ENCODE measurements at places on chromosomes 6 and 20. TPM values are rescaled to one million over a fixed set of nuclear protein-coding genes. Genes with fewer than 3 reads are reported as not detected.
A peak's percentile ranks its signal among the peaks of the same experiment; 100 is the strongest.

DNA sequence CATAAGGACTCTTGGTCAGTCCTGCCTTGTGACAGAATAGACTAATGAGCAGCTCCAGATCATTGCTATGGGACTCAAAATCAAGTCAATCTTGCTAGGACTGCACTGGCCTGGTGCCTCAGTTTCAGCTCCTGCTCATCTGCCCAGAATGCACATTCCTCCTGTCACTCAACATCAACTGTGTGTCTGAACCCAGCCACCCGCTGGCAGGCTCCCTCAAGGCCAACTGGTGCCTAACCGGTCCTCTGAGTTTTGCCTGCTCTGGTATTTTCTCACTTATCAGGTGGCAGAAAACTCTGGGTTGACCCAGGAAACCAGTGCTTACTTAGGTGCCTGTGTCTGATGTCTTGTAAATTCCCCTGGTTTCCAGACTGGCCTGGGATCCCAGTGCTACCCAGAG is 297.7 kb downstream of the DHX35 start:
- no peaks in the 10 kb centered on the region for H3K36me3 ChIP-seq
- H3K27me3 ChIP-seq = no peaks in the 10 kb centered on the region
- no peak overlapping the region for H3K27ac ChIP-seq

GRCh38 chr6:145292066-145292465 is 443.3 kb downstream of the EPM2A start:
- no peak overlapping the region for H3K27ac ChIP-seq
- H3K4me1 ChIP-seq = no peaks in the 10 kb centered on the region
- H3K4me3 ChIP-seq = no peak overlapping the region
- no peak for DNase-seq
- no peaks in the 10 kb centered on the region for H3K27me3 ChIP-seq

- DNase-seq = no peak
- no peaks in the 10 kb centered on the region for H3K27me3 ChIP-seq
- H3K36me3 ChIP-seq = no peaks in the 10 kb centered on the region
Observed at GRCh38 chr6:161543684-161544309, 269.9 kb upstream of the AGPAT4 start.

The NHSL1 gene
- total RNA-seq = 72.4 TPM

The ADGRB3 gene
- total RNA-seq = 0.42 TPM

GRCh38 chr6:160013987-160014868 is 45.3 kb downstream of the IGF2R start:
- no peak overlapping the region for H3K4me3 ChIP-seq
- no peak for DNase-seq
- H3K27me3 ChIP-seq = no peaks in the 10 kb centered on the region
- H3K36me3 ChIP-seq = peaks cover 40% of the 10 kb centered on the region
- peaks cover 9% of the 10 kb centered on the region for H3K4me1 ChIP-seq

GRCh38 chr6:12610862-12611261 is 105.7 kb upstream of the PHACTR1 start:
- no peaks in the 10 kb centered on the region for H3K27me3 ChIP-seq
- DNase-seq = no peak
- H3K36me3 ChIP-seq = no peaks in the 10 kb centered on the region
- no peak overlapping the region for H3K27ac ChIP-seq
- H3K4me1 ChIP-seq = peaks cover 11% of the 10 kb centered on the region

DNA sequence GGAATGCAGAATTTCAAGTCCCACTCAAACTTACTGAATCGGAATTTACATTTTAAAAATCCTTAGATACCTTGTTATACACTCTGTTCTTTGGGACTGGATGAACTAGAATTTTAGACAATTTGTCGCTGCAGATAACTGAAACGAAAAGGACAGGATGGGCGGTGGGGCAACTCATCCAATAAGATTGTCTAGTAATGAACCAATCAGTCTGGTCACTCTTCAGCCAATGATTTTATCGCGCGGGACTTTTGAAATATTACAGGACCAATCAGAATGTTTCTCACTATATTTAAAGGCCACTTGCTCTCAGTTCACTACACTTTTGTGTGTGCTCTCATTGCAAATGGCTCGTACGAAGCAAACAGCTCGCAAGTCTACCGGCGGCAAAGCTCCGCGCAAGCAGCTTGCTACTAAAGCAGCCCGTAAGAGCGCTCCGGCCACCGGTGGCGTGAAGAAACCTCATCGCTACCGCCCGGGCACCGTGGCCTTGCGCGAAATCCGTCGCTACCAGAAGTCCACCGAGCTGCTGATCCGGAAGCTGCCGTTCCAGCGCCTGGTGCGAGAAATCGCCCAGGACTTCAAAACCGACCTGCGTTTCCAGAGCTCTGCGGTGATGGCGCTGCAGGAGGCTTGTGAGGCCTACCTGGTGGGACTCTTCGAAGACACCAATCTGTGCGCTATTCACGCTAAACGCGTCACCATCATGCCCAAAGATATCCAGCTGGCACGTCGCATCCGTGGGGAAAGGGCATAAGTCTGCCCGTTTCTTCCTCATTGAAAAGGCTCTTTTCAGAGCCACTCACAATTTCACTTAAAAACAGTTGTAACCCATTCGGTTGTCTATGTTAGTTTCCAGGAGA is 41.9 kb upstream of the HFE start:
- H3K4me1 ChIP-seq = peaks cover 15% of the 10 kb centered on the region
- H3K4me3 ChIP-seq = peak overlapping the region; percentile 55
- no peak for DNase-seq
- peak overlapping the region; percentile 85 for H3K27ac ChIP-seq
- H3K36me3 ChIP-seq = no peaks in the 10 kb centered on the region

The SAMD3 gene
- 3.5 TPM for total RNA-seq

The UBE2C gene
- total RNA-seq = 23.0 TPM

- no peak for DNase-seq
- peaks cover 7% of the 10 kb centered on the region for H3K27me3 ChIP-seq
- H3K4me1 ChIP-seq = peaks cover 10% of the 10 kb centered on the region
- H3K27ac ChIP-seq = no peak overlapping the region
Observed at GRCh38 chr20:46997187-46997586, 102.5 kb downstream of the EYA2 start.

DNA sequence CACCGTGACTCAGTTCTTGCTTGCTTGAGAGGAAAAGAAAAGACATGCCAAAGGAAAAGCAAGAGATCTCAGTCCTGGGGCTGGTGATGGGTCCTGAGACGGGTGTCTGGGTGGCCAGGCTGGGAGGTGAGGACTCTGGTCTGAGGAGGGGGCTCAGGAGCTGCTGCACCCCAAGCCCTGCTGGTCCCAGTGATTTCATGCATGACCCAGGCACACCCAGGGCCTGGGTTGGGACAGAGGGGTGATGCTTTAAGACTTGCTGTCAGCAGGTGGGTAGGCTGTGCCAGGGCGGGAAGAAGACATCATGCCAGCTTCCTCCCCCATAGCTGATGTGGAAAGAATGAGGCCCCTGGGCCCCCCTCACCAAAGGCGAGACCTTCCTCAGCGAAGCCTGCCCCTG is 65.1 kb upstream of the PMEPA1 start:
- H3K36me3 ChIP-seq = no peaks in the 10 kb centered on the region
- peak; percentile 68 for DNase-seq
- no peak overlapping the region for H3K27ac ChIP-seq
- peaks cover 7% of the 10 kb centered on the region for H3K27me3 ChIP-seq

DNA sequence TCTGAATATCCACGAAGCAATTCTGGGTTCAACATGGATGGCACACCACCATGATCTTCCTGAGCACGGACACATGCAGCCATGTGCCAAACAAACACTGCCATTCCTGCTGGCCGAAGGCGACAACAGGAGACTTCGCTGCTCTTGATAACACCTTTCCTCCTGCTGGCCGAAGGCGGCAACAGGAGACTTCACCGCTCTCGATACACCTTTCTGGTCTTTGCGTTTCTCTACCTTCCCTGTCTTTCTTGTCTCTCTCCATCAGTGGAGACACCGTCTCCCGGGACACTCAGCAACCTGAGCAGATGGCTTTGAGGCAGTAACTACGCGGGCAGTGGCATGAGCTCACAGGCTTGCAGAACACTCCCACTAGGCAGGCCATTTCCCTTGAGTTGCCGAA is 54.9 kb upstream of the MPC1 start:
- no peak overlapping the region for H3K27ac ChIP-seq
- H3K4me1 ChIP-seq = peaks cover 12% of the 10 kb centered on the region
- H3K36me3 ChIP-seq = peaks cover 3% of the 10 kb centered on the region
- DNase-seq = no peak
- H3K27me3 ChIP-seq = no peaks in the 10 kb centered on the region

The ECT2L gene
- not detected for total RNA-seq

The DEFB113 gene
- total RNA-seq = not detected

- no peak overlapping the region for H3K27ac ChIP-seq
- H3K4me1 ChIP-seq = no peaks in the 10 kb centered on the region
- H3K27me3 ChIP-seq = no peaks in the 10 kb centered on the region
Observed at GRCh38 chr6:127841811-127842210, 59.0 kb downstream of the THEMIS start.

GRCh38 chr6:1552296-1552761 is 57.4 kb upstream of the FOXC1 start:
- DNase-seq = no peak
- peaks cover 14% of the 10 kb centered on the region for H3K4me1 ChIP-seq

DNA sequence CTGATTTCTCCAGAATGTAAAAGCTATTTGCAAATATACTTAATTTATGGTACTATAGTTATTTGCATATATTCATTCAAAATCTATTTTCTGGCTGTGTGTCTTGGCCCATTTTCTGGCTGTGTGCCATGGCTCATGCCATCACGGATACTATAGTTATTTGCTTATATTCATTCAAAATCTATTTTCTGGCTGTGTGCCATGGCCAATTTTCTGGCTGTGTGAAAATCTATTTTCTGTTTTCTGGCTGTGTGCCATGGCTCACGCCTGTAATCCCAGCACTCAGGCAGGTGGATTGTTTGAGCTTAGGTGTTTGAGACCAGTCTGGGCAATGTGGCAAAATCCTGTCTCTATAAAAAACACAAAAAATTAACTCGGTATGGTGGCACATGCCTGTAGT is 28.9 kb upstream of the RIPK1 start:
- H3K27me3 ChIP-seq = no peaks in the 10 kb centered on the region
- H3K36me3 ChIP-seq = no peaks in the 10 kb centered on the region
- no peak overlapping the region for H3K4me3 ChIP-seq

GRCh38 chr6:167285077-167285770 is 5.9 kb upstream of the UNC93A start:
- H3K27me3 ChIP-seq = no peaks in the 10 kb centered on the region
- H3K4me3 ChIP-seq = no peak overlapping the region
- no peak for DNase-seq
- no peak overlapping the region for H3K27ac ChIP-seq

GRCh38 chr6:3353213-3353903 is 94.6 kb downstream of the PSMG4 start:
- no peak overlapping the region for H3K4me3 ChIP-seq
- no peaks in the 10 kb centered on the region for H3K36me3 ChIP-seq
- peaks cover 41% of the 10 kb centered on the region for H3K4me1 ChIP-seq
- H3K27ac ChIP-seq = no peak overlapping the region
- DNase-seq = no peak

The GRM4 gene
- total RNA-seq = not detected

DNA sequence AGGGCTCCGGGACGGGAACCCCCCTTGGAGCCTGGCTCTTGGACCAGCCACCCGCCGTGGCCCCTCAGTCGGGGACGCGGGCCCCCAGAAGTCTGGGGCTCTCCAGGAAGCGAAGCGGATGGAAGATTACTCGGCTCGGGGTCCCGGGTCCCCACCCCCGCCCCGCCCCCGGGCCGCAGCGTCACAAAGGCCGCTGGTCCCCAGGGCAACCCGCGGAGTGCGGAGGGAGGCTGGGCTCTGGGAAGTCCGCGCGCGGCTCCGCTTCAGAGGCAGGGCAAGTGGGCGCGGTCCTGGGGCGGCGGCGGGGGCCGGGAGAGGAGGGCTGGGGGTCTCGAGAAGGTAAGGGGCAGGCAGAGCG is at the start of gene FNDC11:
FNDC11 (plus strand) TSS at position 227 of the 358 bp plus-strand sequence. CDS start 1,505 bp downstream, outside the sequence.
- H3K4me1 ChIP-seq = peaks cover 24% of the 10 kb centered on the region
- no peak within 1 kb of the TSS for H3K27ac ChIP-seq
- H3K36me3 ChIP-seq = peaks cover 3% of the 10 kb centered on the region
- peaks cover 11% of the 10 kb centered on the region for H3K27me3 ChIP-seq

GRCh38 chr20:59435518-59435917 is 135.1 kb downstream of the EDN3 start:
- no peaks in the 10 kb centered on the region for H3K36me3 ChIP-seq
- no peak overlapping the region for H3K27ac ChIP-seq
- DNase-seq = no peak
- no peaks in the 10 kb centered on the region for H3K4me1 ChIP-seq
- no peak overlapping the region for H3K4me3 ChIP-seq

The ZNF165 gene
- total RNA-seq = 2.4 TPM

DNA sequence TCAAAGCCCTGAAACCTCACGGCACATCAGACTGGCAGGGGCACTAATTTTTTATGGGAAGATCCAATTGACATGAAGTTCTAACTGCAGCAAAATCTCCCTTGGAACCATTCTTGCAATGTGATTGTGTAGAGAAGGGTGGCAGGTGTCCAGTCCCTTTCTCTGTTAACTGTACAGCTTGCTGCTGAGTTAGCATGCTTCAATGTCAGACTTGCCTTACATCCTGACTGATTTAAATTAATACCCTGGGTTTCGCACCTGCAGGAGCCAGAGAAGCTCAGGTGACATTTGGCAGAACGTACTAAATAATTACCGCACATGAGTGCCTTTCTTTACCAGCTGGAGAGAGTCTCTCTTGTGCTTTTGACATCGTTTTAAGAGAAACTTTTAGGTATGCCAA is 123.0 kb downstream of the DOK5 start:
- DNase-seq = no peak
- no peaks in the 10 kb centered on the region for H3K36me3 ChIP-seq
- H3K27me3 ChIP-seq = no peaks in the 10 kb centered on the region
- H3K4me3 ChIP-seq = no peak overlapping the region

Measured in suprapubic skin (tissue), 4 donors.